Tibial nerve (tissue), 4 donors: ENCODE measurements at places on chromosomes 7 and 10.

- no peak for DNase-seq
- H3K4me3 ChIP-seq, result no peak overlapping the region
These were observed 7.4 kb upstream of the LAMB1 start for GRCh38 chr7:108010377-108010776.

DNA sequence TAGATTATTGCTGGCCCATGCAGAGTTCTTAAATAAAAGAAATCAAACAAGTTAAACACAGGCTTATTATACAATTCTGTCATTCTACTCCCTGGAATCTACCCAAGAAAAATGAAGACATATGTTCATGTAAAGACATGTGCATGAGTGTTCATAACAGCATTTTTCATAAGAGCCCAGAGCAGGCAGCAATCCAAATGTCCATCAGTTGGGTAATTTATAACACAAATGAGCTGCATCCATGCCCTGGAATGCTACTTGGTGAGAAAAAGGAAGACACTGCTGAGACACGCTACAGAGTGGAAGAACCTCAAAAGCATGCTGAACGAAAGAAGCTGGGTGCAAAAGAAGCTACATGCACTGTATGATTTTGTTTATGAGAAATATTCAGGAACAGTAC lies 342.6 kb downstream of the TCERG1L start:
- no peaks in the 10 kb centered on the region for H3K36me3 ChIP-seq
- no peak overlapping the region for H3K27ac ChIP-seq
- no peak for DNase-seq
- no peaks in the 10 kb centered on the region for H3K4me1 ChIP-seq
- H3K4me3 ChIP-seq, result no peak overlapping the region

DNA sequence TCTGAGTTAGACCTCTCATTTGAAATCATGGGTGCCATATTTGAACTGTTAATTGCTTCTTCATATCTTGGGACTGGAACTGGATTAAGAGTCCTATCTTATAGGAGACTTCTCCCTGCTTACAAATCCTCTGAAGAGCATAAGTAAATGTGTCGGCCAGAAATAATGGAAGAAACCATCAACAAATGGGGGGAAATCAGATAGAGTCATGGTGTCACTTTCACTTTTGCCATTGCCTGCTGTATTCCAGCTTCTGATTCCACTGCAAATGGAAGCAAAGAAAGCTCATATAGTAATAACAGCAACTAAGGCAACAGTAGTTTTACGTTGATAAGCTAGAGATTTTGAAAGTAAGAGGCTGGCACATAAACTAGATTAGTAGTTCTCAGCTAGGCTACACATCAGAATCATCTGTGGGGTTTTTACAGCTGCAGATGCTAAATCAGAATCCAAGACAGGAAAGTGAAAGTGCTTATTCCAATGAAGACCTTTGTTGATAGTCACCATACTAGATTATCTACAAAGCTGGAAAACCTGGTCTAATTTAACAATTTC lies 12.3 kb upstream of the CRPPA start:
- no peaks in the 10 kb centered on the region for H3K36me3 ChIP-seq
- H3K27ac ChIP-seq, result no peak overlapping the region
- H3K27me3 ChIP-seq, result no peaks in the 10 kb centered on the region
- H3K4me1 ChIP-seq, result no peaks in the 10 kb centered on the region

- H3K36me3 ChIP-seq, result peaks cover 43% of the 10 kb centered on the region
- H3K27ac ChIP-seq, result peak within 1 kb of the TSS; percentile 28
- peaks cover 10% of the 10 kb centered on the region for H3K27me3 ChIP-seq
- H3K4me1 ChIP-seq, result peaks cover 17% of the 10 kb centered on the region
- no peak for DNase-seq
- peak within 1 kb of the TSS; percentile 9 for H3K4me3 ChIP-seq
These were observed at the start of gene SEC31B for GRCh38 chr10:100519311-100520051. Gene SEC31B (minus strand): TSS chr10:100519861. CDS start chr10:100516952, 2,909 bp downstream.

DNA sequence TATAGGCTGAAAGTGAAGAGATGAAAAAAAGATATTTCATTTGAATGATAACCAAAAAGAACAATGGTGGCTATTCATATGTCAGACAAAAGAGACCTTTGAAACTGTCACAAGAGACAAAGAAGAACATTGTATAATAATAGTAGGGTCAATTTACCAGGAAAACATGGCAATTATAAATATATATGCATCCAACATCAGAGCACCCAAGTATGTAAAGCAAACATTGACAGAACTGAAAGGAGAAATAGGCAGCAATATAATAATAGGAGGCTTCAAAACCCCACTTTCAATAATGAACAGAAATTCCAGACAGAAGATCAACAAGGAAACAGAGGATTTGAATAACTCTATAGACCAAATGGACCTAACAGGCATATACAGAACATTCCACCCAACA lies 876.2 kb downstream of the GRID1 start:
- no peak for DNase-seq
- no peak overlapping the region for H3K27ac ChIP-seq
- no peaks in the 10 kb centered on the region for H3K4me1 ChIP-seq
- H3K4me3 ChIP-seq, result no peak overlapping the region

DNA sequence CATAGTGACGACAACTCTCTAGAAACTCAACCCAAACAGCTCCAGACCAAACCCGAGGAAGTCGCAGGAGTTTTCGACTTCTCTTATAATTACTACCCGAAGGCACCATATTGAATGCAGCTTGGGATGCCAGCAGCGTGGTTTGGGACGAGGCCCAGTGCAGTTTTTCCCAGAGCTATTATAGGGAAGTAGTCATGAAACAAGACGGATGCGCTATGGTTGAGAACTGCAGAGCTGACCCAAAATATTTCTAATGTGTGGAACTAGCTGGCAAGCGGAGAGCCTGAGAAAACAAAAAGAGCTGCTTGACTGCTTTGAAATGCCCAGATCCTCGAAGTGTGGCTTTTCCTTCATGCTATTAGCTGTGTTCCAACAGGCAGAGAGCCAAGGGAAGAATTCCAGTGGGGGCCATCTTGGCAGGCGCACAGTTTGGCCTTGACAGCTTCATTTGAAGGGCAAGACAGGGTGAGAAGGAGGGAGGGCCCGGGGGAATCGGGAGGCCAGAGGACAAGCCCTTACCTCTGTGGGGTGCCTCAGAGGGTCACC lies 122.7 kb downstream of the CUL2 start:
- peaks cover 10% of the 10 kb centered on the region for H3K4me1 ChIP-seq
- peak; percentile 28 for DNase-seq
- no peaks in the 10 kb centered on the region for H3K36me3 ChIP-seq
- H3K4me3 ChIP-seq, result no peak overlapping the region

DNA sequence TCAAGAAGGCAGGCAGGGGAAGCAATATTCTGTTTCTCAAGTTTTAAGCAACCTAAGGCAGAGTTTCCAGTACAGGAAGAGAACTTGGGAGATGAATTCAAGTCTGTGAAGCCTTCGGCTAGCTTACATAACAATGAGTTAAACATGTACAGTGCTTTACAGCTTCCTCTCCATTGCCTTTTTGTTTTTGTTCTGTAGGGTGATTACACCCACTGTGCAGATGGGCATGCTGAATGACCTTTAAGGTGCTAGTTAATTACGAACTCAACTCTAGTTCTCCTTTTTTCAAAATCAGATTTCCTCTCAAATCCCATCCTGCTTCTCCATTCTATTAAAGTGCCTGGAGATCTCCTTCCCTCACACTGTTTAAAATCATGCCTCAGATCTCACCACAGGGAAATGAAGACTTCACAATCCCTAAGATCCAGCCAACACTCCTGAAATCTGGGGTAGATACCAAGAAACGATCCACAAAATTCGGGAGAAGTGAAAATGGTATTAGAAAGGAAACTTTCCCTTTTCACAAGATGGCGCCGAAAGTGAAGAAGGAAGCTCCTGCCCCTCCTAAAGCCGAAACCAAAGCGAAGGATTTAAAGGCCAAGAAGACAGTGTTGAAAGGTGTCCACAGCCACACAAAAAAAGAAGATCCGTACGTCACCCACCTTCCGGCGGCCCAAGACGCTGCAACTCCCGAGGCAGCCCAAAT lies 16.8 kb upstream of the MSMB start:
- H3K27ac ChIP-seq, result no peak overlapping the region
- H3K36me3 ChIP-seq, result no peaks in the 10 kb centered on the region
- no peaks in the 10 kb centered on the region for H3K4me1 ChIP-seq
- no peaks in the 10 kb centered on the region for H3K27me3 ChIP-seq

- DNase-seq, result no peak
- H3K36me3 ChIP-seq, result no peaks in the 10 kb centered on the region
- H3K4me3 ChIP-seq, result no peak overlapping the region
- no peaks in the 10 kb centered on the region for H3K4me1 ChIP-seq
- no peak overlapping the region for H3K27ac ChIP-seq
These were observed 657.3 kb upstream of the COBL start for GRCh38 chr7:51973939-51974338.

- H3K36me3 ChIP-seq, result no peaks in the 10 kb centered on the region
- H3K4me3 ChIP-seq, result no peak overlapping the region
- H3K4me1 ChIP-seq, result no peaks in the 10 kb centered on the region
- no peak for DNase-seq
These were observed 216.5 kb downstream of the DNAJB6 start for GRCh38 chr7:157553256-157553655.

- no peaks in the 10 kb centered on the region for H3K36me3 ChIP-seq
- H3K4me3 ChIP-seq, result no peak overlapping the region
- no peaks in the 10 kb centered on the region for H3K4me1 ChIP-seq
- no peak overlapping the region for H3K27ac ChIP-seq
- no peaks in the 10 kb centered on the region for H3K27me3 ChIP-seq
These were observed 850.3 kb upstream of the SORCS1 start for GRCh38 chr10:108014902-108015177.
